Stimulated activated CD8-positive, alpha-beta memory T cell treated with anti-CD3 and anti-CD28 coated beads, Interleukin-7, amount 100 ng/mL, for 24 hours (primary cell): ENCODE measurements at places on chromosomes 5 and 9.

DNA sequence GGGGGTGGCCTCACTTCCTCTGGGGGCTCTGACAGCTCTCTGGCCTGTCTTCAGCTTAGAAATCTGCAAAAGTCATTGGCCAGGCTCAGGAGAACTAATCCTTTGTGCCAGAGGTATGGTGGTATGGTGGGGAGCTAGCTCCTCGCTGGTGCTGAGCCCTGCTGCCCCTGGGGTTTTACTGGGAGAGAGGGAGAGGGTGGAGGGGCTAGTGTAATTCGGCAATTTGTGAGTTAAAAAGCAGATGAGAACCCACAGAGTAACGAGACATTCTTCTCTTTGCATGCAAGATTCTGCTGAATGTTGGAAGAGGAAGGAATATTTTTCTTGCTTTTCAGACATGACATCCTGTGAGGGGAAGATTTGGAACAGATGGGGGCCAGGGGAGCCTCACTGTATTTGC, 65.5 kb upstream of the SPRY4 start:
- no peak for DNase-seq

DNA sequence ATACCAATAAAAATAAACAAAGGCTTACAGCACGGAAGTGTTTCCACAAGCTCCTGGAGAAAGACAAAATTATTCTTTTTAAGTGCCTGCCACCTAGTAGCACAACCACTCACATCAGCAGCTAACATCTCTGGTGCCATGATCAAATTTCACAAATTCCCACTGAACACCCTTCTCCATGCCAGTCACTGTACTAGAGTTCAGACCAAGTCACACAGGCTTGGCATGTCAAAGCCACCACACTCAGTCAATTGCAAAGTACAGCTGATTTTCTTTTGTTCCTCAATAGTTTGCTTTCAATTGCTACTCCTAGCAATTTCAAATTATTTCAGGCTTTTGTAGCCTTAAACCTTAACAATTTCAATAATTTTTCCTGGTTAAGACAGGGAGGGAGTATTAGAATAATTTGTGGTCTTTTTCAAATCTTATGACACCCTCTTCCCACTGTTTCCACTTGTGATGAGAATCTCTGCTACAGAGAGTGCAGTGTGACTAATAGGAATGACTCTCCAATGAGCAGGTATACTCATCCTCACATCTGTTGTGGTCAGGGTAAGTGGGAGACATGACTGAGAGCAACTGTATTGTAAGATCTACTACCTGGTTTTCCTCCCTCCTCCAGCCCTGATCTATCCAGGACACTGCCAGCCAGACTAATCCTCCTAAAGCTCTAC, 46.2 kb downstream of the RNF145 start:
- DNase-seq = no peak

DNA sequence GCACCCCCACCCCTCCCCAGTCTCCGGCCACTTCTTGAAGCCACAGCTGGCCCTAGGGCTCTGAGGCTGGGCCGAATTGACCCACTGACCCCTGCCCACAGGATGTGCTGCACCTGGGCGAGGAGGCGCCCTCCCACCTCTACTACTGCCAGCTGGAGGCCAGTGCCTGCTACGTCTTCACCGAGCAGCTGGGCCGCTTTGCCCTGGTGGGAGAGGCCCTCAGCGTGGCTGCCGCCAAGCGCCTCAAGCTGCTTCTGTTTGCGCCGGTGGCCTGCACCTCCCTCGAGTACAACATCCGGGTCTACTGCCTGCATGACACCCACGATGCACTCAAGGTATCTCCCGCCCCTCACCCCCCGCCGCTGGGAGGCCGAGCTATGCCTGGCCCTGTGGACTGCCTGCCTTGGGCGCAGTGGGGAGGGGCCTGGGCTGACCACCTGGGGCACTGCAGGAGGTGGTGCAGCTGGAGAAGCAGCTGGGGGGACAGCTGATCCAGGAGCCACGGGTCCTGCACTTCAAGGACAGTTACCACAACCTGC, 21.3 kb downstream of the HK3 start:
- no peak for DNase-seq

- DNase-seq = no peak
Observed at GRCh38 chr5:98816582-98817222, 43.2 kb downstream of the RGMB start.
